Heart right ventricle (tissue), 16 donors: ENCODE measurements at places on chromosomes 7 and 10. TPM values are rescaled to one million over a fixed set of nuclear protein-coding genes. Genes with fewer than 3 reads are reported as not detected.

Gene PNLIPRP2
- total RNA-seq, result not detected

GRCh38 chr10:90007226-90007625 lies 305.8 kb downstream of the KIF20B start:
- H3K27me3 ChIP-seq, result no peaks in the 10 kb centered on the region
- H3K27ac ChIP-seq, result no peak overlapping the region
- no peaks in the 10 kb centered on the region for H3K4me1 ChIP-seq
- H3K4me3 ChIP-seq, result no peak overlapping the region

- DNase-seq, result peak; percentile 51
- H3K36me3 ChIP-seq, result no peaks in the 10 kb centered on the region
- H3K27ac ChIP-seq, result peak overlapping the region; percentile 88
Observed at GRCh38 chr10:96618653-96619052, 31.8 kb upstream of the TM9SF3 start.

GRCh38 chr10:7533657-7534479 lies 123.0 kb upstream of the SFMBT2 start:
- no peak overlapping the region for H3K27ac ChIP-seq
- H3K4me1 ChIP-seq, result no peaks in the 10 kb centered on the region
- H3K27me3 ChIP-seq, result no peaks in the 10 kb centered on the region
- H3K36me3 ChIP-seq, result no peaks in the 10 kb centered on the region
- DNase-seq, result no peak

GRCh38 chr10:36721871-36722270 lies 403.5 kb upstream of the ANKRD30A start:
- H3K36me3 ChIP-seq, result no peaks in the 10 kb centered on the region
- H3K4me1 ChIP-seq, result no peaks in the 10 kb centered on the region
- H3K27ac ChIP-seq, result no peak overlapping the region
- no peak for DNase-seq
